ENCODE measurements at places on chromosomes 13 and 19.

DNA sequence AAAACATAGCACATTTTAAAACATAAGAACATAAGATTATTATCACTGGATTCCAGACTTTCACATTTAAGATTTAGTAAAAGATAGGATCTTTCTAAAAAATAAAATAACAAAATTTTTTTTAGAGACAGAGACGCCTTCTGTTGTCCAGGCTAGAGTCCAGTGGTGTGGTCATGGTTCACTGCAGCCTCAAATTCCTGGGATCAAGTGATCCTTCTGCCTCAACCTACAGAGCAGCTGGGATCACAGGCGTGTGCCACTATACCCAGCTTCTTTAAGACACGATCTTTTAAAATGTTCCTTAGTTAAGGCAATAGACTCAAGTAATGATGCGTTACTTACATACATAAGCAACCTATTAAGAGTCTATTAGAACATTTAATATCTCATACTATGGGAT is 32.7 kb downstream of the ALG5 start:
- no peak for DNase-seq

DNA sequence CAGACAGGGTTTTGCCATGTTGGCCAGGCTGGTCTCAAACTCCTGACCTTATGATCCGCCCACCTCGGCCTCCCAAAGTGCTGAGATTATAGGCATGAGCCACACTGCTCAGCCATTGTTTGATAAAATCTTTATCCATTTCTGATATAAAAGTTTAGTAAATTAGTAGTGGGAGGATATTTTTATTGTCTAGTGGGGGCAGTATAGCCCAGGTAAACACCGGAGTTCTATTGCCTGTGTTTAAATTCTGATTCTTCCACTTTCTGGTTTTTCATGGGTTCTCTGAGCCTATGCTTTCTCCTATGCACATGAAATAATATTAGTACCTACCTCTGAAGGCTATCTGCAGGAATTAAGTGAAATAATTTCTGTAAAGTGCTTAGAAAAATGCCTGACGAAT is 20.1 kb upstream of the ARHGEF18 start:
- no peak for DNase-seq

DNA sequence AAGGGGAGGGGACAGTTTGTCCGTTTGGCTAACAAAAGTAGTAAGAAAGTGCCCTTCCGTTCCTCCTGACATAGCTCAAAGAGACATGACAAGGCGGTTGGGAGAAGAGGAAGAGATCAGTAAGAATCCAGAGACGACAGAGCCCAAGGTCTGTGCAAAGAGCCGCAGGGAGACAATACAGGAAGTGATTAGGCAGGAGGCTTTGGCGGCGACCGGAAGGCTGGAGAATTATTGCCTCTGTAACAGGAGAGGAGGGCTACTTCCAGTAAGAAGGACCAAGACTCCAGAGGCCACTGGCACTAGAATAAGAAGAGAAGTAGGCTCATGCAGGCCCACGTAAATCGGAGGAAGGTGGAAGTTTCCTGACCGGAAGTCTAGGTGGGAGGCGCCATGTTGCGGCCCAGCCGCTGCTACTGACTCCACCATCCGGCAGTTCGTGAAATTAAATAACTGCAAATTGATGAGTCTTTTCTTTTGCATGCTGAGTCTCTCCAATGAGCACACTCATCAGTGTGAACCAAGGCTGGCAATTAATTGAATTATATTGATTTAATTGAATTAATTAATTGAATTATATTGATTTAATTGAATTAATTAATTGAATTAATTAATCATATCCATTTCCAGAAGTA is 9.9 kb downstream of the RFX2 start:
- DNase-seq = no peak

GRCh38 chr13:24670961-24671381 is 9.2 kb upstream of the ATP12A start:
- peak; percentile 61 for DNase-seq

DNA sequence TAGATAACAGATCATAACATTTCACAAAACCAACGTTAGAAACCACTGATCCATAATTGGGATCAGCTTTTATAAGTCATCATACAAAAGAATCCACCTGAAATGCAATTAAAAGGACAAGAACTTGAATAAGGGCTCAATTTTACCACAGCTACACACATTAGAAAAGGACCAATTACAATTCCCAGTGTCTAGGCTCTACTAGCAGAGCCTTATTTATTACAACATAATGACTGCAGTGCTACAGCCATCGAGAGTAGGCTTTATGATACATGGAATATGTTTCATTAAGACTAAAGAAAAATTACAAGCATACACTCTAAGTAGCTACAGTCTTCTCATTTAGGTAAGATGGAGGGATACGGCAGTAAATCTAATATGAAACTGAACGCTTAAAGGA is 2.9 kb downstream of the RBM26 start:
- no peak for DNase-seq

- no peak for DNase-seq
Measured at GRCh38 chr19:1340681-1341469, 42.8 kb upstream of the NDUFS7 start.

DNA sequence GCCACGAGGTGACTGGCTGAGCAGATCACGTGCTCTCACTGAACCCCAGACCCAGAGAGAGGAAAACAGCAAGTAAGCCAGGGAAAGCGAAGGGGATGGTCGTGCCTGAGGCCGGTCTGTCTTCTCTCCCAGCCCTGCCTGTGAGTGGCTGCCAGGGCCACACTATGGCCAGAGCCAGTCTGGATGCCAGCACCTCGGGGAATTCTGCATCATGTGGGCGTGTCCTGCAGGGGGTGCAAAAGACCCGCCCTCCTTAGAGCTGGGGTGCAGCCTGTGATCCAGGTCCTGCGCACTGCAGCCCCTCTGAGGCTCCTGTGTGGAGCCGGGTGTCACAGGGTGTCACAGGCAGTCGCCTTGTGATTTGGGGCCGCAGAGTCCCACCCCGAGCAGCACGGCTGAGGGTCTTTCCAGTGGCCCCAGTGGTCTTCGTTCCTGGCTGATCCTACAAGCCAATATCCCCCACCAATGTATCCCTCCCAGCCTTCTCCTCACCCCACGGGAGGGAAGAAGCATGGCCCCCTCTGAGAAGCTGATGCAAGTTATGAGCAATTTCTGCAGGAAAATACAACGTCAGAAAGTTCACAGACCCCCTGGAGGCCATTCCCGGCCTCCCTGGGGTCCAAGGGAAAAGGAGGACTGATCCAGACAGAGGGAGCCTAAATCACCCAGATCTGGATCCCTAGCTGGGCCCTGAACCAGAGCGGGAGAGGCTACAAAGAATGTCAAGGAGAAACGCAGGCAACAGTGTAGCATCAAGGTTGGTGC is 7.7 kb downstream of the PPP1R12C start:
- DNase-seq = no peak

DNA sequence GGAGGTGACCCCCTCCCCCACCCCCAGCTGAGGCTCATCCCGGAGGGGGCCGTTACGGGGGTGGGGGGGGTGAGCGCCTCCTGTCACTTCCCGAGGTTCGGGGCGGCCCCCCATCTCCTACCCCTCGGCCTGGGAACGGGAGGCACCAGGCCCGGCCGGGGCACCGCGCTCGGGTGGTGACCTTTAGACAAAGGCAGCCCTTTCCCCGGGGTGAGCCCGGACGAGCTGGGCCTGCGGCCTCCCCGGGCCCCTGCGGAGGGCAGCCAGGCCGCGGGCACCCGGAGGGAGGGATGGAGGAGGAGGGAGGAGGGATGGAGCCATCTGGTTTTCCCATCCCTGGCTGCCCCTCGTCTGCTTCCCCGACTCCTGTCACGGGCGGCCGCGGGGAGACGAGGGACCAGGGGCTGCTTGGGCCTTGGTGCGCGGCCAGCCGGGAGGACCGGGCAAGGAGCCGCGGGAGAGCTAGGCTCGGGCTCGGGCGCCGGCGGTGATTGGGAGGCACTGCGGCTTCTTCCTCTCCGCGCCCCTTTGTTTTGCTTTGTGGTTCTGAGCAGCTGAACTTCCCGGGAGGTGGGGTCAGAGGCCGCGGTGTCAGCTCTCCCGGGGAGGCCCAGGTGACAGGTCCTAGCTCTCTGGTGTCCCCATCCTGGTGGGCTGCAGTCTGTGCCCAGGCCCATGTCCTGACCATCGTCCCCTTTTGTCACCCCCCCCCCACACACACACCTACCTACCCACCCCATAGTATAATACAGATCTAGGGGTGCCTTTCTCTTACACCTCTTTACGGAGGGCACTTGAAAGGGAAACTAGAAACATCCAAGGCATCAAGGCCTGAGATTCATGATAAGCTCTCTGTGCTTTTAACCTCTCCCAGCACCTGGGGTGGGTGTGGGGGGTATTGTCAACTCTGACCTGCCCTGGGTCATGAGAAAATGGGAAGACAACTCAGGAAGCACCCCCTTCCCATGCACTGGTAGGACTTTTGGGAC is 1.3 kb downstream of the BICRA start:
- peak; percentile 48 for DNase-seq

DNA sequence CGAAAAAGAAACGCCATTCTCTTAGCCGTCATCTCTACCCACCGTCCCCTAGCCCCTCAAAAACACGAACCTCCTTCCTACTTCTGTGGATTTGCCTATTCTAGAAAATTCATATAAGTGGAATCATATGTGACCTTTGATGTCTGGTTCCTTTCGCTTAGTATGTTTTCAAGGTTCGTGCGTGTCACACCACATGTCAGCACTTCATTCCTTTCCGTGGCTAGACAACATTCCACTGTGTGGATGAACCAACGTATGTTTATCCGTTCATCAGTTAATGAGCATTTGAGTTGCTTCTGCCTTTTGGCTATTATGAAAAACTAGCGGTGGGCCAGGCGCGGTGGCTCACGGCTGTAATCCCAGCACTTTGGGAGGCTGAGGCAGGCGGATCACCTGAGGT is 14.0 kb upstream of the PPP1R12C start:
- no peak for DNase-seq

DNA sequence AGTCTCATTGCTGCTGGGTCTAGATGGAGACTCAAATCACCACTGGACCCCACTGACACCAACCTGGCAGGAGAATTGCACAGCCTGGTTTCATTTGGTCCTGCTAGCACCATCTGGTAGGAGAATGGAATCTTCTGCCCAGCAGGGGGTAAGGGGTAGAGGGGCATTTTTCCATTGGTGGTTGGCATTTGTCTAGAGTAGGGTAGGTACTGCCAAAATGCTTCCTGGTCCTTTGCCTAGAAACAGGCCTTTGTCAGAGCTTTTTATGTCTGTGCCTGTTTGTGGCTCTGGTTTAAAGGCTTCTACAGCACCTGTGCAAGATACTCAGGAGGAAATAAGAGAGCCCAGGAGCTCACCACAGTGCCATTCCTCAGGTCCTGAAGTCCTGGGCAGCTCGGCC is 121.3 kb downstream of the KCTD12 start:
- no peak for DNase-seq

- no peak for DNase-seq
Measured at GRCh38 chr19:3140667-3141038, 4.8 kb downstream of the GNA15 start.

DNA sequence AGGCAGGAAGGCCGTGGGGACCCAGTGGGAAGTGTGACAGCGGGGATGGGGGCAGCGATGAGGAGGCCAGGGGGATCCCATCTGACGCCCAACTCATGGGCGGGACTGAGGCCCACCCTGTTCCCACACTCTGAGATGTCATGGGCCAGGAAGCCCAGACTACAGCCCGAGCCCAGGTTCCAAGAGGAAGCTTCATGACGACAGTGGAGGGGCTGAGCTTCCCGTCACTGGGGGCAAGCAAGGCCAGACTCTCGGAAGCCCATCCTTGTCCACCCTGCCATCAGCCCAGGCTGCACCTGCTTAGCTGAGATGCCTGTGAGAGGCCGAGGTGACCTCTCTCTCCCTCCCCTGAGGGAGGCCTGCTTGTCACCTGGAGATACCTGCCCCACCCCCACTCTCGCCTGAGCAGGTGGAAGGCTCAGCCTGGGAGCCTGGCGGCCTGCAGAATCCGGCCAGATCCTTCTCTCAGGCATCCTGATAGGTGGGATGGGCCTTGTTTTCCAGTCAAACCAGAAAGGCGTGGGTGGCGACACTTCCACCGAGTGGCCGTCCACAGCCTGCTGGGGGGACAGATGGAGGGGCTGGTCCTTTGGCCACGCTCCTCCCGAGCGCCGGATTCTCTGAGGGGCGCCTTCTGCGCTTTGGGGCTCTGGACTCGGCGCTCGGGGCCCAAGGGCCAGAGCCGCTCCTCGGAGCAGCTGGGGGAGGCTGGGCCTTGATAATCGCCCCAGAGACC is 4.8 kb downstream of the ZBTB7A start:
- DNase-seq = no peak

GRCh38 chr13:28204043-28204442 is 65.7 kb downstream of the PAN3 start:
- no peak for DNase-seq

DNA sequence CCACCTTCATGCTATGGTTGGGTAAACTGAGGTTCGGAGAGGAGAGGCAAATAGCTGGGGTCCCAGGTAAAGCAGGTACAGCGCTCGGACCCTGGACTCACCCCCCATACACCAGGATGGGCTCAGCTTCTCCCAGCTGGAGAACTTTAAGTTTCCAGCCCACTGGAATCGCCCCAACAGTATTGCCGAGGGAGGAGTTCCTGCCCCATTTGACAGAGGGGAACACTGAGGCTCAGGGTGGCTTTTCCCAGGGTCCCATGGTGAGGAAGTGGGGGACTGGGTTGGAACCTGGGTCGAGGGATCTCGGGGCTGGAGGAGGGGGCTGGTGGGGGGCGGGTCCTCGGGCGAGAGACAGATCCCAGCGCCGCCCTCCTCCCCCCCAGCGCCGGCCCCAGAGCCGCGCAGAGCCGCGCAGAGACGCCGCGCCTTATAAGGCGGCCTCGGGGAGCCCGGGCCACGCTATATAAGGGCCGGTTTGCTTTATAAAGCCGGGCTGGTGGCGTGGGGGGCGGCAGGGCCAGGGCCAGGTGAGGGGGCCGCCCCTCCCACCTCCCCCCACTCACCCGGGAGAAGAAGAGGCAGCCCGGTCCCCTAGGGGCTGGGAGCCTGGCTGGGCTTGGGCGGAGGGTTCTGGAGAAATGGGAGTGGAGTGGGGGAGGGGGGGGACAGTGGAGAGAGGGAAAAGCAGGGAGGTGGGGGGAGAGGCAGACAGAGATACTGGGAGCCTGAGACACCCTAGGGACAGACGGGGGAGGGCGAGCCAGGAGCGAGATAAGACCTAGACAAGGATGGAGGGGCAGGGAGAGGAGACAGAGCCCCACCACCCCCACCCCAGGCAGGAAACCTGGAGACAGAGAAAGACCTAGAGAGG is 1.1 kb downstream of the CNN1 start:
- DNase-seq = peak; percentile 38

GRCh38 chr19:2291185-2291751 is 9.3 kb upstream of the PEAK3 start:
- DNase-seq = peak; percentile 77

DNA sequence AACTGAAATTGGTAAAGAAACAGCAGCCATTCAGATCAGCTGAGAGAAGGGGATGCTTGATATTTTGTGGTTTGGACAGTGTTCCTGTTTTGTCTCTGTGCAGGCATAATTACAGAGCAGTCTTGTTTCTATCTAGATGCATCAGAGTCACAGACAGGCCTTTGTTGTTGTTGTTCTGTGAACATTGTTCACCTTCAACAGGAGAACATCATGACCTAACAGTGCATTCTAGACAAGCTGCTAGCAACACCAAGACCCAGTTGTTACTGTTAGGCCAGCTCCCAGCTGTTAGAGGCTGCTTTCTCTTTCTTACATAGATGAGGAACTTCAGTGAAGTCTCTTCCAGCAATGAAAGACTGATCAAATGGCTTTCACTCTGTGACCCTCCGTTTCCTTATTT is 8.5 kb upstream of the LSR start:
- DNase-seq = no peak

- no peak for DNase-seq
Measured at GRCh38 chr13:30796132-30796572, 60.8 kb downstream of the ALOX5AP start.

GRCh38 chr13:90562443-90562842 is 785.0 kb upstream of the MIR17HG start:
- no peak for DNase-seq

All from WTC11 (cell line).